Subcutaneous preadipocyte (primary cell): ENCODE measurements at places on chromosomes 4 and X. TPM values are rescaled to one million over a fixed set of nuclear protein-coding genes. Genes with fewer than 3 reads are reported as not detected.

Gene VSIG4
- total RNA-seq: under 0.01 TPM in 1 of 2 replicates, not detected in the other

Gene NR3C2
- 0.78 and 1.1 TPM in 2 replicates for total RNA-seq

Gene HELT
- not detected in 2 replicates for total RNA-seq

Gene PHOX2B
- not detected in 2 replicates for total RNA-seq

Gene NXF2
- not detected in 2 replicates for total RNA-seq

Gene BRS3
- total RNA-seq: not detected in 2 replicates

Gene ARHGEF38
- not detected in 2 replicates for total RNA-seq

Gene PSAPL1
- total RNA-seq: not detected in 2 replicates

Gene SPACA5
- not detected in 2 replicates for total RNA-seq
